ENCODE measurements at places on chromosomes 2 and 18.

GRCh38 chr2:130864830-130865800, 28.4 kb downstream of the ARHGEF4 start:
- no peak for DNase-seq

GRCh38 chr2:237574467-237574866, 8.1 kb downstream of the PRLH start:
- no peak for DNase-seq

DNA sequence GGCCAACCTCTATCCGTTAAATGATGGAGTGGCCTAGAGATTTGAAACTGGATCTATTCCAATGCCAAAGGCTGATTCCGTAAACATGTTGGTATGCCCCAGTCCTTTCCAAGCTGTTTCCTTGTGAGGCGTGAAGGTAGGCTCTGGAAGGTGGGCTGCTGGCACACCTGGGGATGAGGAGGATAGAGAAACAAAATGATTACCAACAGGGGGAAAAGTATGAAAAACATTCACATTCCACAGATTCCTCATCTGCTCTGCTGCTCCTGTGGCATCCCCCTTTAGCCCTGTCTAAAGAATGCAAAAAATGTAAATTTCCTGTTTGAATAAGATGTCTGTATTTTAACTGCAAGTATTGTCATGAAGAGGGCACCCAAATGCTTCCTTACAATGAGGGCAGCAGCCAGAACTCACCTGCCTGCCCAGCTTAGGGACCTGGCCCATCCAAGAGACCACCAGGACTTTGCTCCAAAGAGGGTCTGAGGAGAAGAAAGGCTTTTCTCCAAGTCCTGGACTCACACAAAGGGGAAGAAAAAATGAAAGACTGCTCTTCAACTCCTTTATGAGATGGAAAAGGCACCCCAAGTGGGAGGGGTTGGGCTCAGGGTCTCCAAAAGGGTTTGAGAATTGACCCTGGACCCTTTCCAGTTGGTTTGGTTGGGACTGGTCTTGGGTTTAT, 132.3 kb upstream of the PELI1 start:
- no peak for DNase-seq

DNA sequence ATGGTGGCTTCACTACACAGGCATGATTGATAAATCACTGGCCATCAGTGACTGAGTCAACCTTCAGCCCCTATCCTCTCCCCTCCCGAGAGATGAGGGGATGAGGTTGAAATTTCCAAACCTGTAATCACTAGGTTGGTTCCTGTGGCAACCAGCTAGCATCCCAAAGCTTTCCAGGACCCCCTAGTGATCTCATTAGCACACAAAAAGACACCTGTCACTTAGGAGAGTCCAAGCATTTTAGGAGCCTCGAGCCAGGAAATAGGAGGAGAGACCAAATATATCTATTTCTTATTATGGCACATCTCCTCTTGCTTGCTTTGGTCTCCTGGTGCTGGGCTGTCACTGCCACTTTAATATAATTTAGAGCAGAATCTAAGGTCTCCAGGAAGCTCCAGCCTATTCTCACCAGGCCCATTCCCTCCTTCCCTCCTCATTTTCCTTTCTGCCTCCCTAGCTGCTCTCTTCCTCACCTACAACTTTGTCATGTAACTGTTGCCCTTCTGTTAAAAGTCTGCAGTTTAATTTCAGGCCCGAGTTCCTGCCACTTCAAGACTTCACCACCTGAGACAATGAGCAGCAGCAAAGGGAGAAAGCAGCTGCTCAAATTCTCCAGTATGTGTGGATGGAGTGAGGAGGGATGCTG, 33.2 kb upstream of the NAB1 start:
- no peak for DNase-seq

- no peak for DNase-seq
Measured at GRCh38 chr2:2178921-2179320, 152.2 kb downstream of the MYT1L start.

DNA sequence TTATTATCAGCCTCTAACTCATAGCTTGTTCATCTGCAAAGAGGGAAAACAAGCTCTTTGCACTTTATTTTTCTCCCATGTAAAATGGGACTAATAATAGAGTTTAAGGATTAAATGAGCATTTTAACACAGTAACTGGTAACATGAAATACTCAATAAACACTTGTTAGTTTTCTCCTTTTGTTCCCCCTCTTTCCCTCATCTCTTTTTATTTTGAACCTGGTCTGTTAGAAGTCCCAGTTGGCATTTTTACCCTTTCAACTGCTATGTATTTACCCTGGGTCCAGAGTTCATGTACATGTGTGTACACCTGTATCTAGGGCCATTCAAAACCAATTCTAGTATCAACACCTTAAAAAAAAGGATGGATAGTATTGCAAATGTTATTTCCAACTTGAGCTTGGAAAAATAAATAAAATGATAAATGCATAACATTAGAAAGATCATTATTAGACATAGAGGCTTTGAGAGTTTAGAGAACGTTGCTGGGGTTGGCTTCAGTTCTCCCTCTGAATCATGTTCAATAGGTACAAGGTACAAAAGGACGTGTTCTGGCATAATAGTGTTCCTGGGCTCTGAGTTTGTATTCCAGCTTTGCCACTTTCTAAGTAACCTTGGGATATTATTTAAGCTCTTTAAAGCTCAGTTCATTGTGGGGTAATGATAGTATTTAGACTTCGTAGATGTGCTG, 5.2 kb upstream of the VPS54 start:
- no peak for DNase-seq

DNA sequence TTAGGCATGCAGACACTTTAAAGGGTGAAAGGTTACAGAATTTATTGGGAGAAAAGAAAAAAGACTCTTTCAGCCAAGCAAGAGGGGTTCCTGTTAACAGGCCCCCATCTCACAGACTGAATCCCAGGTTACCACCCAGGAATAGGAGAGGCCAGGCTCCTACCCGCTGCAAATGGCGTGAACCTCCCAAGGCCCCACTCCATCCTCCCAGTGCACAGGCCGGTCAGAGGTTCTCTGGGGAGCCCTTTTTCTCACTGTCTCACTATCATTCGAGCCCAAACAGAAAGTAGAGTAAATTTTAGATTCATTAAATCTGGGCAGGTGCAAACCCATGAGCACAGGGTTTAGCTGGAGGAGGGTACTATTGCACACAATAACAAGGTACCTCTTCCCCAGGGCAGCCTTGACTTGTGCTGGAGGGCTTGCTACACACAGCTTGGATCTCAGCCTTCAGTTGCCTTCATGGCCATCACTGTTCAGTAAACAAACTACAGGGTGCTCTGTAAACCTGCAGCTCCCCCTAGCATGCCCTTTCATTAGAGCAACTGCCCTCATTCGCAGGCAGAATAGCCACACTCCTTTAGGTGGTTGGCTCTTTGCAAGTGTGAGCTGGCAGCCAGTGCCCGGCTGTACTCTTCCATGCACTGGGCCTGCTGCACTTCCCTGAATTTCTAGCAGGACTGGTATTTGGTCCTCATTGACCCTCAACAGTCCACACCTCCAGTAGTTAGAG, 7.3 kb upstream of the PLEK start:
- DNase-seq = no peak

GRCh38 chr18:32956591-32957315, 183.9 kb upstream of the KLHL14 start:
- no peak for DNase-seq

DNA sequence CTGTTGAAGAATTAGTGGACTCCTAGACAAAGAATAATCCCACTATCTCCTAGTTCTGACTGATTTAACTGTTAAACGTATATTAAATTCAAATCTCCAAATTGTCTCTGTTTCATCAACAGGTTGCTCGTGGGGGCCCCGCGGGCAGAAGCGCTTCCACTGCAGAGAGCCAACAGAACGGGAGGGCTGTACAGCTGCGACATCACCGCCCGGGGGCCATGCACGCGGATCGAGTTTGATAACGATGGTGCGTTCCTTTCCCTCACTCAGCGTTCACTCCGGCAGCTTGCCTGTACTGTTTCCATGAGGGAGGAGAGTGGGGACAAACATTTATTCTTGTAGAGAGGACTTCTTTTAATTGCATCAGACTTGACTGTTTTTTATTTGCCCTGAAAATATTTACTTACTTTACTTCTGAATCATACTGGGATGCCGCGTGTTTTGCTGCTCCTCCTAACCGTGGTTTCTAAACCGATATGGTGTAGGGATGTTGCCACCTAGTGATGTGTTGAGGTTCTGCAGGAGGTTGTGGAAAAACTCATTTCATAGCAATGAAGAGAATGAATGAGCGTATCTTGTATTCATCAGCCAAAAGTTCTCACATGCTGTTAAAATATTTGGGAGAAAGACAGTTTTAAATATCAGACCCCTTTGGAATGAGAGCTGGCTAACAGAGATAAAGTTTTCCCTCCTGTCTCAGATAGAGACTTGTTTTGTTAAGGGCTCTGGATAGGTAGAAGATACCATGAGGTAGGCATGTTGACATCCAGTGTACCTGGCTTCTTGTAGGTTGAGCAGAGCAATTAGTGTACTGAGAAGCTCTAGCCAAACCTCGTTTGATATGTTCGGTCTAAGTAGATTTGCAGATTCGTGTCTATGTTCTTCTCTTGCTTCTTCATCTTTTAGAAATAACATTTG, 38.3 kb downstream of the ITGA6 start:
- DNase-seq = peak; percentile 59

DNA sequence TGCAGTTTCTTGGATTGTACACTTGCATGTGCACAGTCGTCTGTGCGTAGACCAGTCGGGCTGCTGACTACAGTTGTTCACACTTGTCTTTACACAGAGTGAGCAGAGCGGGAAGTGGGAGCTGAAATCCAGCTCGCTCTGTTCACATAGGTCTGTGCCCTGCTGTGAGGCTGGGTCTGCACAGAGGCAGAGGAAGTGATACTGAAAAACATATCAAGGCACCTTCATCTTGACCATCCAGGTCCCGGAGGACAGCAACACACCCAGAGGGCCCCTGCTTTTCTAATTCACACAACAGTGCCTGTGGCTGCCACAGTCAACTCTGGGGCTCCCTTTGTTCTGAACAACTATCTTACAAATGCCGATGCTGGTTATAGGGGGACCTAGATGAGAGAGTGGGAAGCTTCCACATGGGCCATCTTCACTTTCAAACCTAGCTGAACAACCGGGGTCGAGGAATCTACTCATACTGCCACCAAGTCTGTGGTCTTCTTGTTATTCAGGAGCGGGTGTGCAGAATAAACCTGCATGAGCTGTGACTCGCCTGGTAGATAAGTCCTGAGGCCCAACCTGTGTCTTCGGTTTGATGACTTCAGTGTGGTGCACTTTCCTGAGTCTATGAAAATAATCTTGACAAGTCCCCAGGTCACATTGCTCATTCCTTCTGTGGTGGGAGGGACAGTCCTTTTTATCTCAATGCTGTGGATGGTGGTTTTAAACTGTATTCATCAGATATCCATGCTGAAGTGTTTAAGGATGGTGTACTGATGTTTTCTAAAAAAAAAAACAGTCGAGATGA, 3.5 kb upstream of the ADNP2 start:
- no peak for DNase-seq

DNA sequence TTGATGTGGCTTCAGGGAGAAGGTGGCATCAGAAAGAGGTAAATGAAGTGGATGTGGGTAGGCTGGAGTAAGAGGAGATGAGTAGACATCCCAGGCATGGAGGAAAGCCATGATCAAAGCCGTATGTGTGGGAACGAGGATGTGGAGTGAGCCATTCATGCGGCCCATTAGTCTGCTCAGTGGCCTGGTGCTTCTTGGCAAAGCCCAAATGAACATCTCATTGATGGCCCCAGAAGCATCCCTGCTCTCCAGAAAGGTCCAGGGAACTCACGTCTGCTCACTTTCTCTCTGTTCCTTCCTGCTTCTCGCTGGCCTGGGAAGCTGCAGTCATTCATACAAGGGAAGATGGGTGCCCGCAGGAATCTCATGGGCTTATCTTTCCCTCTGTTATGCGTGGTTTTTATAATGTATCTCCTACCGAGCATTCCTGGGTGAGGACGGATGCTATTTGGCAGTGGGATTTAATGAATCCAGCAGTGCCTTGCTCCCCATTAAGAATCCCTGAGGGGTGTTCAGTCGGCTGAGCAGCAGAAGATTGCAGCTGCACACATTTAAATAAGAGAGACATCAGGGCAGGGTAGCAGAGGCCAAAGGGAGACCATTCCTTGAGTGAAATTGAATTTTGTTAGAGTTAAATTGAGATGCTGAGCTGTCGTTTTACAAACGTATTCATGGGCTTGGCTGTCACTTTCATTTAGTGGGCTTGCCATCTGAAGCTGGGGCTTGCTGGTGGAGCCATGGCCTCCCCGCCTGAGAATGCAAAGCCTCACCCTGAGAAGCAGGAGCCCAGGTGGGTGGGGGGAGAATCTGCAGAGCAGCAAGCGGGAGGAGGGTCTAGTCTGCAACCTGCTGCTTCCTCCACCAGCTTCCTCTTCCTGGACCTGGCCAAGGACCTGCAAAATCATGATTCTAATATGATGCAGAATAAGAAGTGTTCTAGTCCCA, 64.5 kb downstream of the LYPD1 start:
- no peak for DNase-seq

GRCh38 chr2:64591188-64591587, 62.5 kb downstream of the SERTAD2 start:
- no peak for DNase-seq

DNA sequence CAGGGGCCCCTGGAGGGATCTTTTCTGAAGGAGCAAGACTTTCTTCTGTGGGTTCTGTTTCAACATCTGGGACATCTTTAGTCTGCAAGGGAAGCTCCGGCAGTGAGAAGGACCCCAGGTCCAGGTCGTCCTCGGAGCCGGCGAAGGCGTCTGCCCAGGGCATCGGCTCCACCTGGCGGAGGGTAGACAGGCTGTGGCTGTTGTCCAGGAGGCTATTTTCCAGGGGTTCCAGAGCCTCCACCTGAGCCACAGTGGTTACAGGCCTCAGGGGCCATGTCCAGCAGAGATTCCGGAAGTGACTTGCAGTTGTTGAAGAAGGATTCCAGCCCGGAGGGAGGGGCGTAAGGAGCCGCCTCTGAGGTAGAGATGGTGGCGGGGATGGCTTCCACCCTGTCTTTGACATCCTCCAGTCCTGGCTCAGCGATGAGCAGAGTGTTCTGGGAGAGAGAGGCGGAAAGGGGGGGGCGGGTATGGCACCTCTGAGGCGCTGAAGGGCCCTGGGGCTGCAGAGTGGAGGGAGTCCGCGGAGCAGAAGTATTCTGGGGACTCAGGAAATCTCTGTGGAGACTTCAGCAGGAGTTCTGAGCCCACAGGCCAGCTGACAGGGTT, 891.3 kb upstream of the LRRTM1 start:
- DNase-seq = no peak

GRCh38 chr2:62485761-62486438, 20.1 kb downstream of the TMEM17 start:
- DNase-seq = no peak

DNA sequence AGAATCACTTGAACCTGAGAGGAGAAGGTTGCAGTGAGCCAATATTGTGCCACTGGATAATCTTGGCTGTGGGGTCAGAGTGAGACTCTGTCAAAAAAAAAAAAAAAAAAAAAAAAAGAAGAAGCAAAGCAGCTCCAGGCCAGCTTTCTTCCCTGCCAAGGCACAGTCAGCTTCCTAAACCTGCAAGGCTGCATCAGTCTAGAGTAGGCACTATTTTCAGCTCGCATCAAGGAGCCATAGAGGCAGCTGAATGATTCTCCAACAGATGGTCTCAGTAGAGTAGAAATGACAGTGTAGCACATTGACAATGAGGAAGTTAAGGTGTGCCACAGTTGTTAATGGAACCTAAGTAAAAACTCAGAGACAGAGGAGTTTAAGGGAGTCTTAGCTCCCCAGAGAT, 35.6 kb downstream of the BMP10 start:
- DNase-seq = no peak

Data from stimulated activated CD8-positive, alpha-beta memory T cell treated with anti-CD3 and anti-CD28 coated beads, Interleukin-12 subunit alpha, Interleukin-12 subunit beta, amount 100 ng/mL, for 1 hour (primary cell).